Activated T-cell treated with anti-CD3 and anti-CD28 coated beads, Interleukin-2, amount 50 U/mL, for 24 hours (primary cell): ENCODE measurements at places on chromosomes 2 and 18.

- no peaks in the 10 kb centered on the region for H3K27me3 ChIP-seq
- no peaks in the 10 kb centered on the region for H3K36me3 ChIP-seq
- no peak overlapping the region for H3K27ac ChIP-seq
- no peak overlapping the region for H3K4me3 ChIP-seq
- DNase-seq: no peak
Measured at GRCh38 chr18:25453556-25454269, 101.7 kb upstream of the ZNF521 start.

DNA sequence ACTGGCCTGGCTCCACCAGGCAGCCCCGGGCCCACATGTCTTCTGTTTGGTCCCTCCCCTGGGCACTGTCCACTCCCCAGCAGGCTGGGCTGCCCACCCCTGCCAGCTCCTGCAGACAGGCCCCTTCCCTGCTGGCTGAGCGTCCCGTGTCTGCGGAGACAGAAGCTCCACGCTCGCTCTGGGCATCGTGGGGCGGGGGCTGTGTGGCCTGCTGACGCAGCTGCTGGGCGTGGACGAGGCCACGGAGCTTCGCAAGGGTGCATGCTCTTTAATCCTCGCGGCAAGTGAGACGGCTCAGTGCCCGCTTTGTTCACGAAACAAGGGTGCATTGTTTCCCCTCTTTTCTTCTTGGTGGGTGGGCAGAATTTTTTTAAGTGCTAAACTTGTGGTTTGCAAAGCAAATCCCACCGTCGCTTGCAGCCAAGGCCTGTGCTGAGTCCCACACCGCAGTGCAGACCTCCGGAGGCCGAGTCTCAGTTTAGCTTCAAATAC lies 132.8 kb upstream of the CTDP1 start:
- no peaks in the 10 kb centered on the region for H3K4me1 ChIP-seq
- no peak for DNase-seq
- H3K27me3 ChIP-seq: no peaks in the 10 kb centered on the region
- H3K27ac ChIP-seq: no peak overlapping the region

- no peaks in the 10 kb centered on the region for H3K36me3 ChIP-seq
- no peaks in the 10 kb centered on the region for H3K27me3 ChIP-seq
- H3K4me3 ChIP-seq: no peak overlapping the region
- H3K4me1 ChIP-seq: peaks cover 65% of the 10 kb centered on the region
Measured at GRCh38 chr2:227407591-227408151, 19.9 kb upstream of the SCYGR1 start.

DNA sequence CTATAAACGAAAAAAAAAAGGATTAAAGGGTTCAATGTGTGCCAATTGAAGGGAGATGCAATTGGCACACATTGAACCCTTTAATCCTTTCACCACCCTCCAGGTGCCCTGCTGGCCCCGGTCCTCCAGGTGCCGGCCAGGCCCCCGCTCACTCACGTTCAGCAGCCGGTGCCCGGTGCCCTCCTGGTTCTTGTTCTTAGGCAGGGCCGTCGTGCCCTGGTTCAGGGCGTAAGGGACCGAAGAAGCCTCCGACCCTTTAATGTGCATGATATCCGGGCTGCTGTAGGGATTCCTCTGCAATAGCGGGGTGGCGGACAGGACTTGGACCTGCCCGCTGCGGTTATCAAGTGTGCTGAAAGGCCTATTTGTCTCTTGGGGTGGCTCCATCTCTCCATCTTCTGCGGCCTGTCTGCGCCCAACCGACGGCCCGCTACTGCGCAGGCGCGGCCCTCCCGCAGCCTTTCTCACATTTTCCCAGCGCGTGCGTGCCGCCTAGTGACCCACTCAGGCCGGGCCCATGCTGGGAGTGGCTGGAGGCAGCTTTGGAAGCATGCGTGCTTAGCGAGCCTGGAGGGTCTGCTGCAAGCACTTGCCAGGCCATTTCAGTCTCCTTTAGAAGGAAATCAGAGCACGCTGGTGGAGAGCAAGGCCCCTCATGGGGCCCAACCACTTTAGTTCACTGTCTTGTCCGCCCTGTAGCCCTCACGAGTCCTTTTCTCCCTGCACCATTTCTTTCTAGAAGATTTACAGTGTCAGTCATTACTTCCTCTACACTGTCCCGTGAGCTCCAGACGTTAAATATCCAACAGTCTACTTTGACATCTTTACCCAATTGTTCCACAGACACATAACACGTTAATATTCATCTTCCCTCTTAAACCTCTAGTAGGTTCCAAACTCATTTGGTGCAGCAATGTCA lies 24.3 kb downstream of the TMEM237 start:
- no peak for DNase-seq
- no peaks in the 10 kb centered on the region for H3K27me3 ChIP-seq
- H3K4me1 ChIP-seq: no peaks in the 10 kb centered on the region
- H3K36me3 ChIP-seq: no peaks in the 10 kb centered on the region
- no peak overlapping the region for H3K4me3 ChIP-seq

DNA sequence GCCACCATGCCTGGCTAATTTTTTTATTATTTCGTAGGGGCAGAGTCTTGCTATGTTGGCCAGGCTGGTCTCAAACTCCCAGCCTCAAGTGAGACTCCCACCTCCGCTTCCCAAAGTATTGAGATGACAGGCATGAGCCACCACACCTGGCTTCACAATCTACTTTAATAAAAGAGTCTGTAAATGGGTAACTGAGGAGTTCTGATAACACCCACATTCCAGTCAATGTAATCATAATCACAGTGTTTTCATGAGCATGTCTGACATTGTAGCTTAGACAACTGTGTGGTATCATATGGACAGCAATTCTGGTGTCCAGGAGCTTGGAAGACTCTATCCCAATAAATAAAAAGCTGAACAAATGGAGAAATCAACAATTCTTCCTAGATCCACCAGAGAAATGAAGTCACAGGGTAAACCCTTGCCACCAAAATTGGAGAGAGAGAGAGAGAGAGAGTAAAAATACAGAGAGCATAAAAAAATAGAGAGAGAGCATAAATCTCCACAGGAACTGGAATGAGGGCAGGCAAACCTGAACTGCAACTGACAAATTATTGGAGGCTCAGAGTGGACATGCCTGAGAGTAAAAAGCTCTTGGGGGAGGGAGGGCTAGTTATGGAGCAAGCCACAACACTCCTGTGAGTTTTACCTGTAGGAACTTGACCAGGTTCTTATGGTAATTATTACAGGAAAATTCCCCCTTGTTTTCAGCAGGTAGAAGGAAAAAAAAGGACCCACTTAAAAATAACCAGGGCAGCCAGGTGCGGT lies 12.4 kb upstream of the NBEAL1 start:
- H3K4me1 ChIP-seq: no peaks in the 10 kb centered on the region
- no peak overlapping the region for H3K4me3 ChIP-seq
- H3K36me3 ChIP-seq: no peaks in the 10 kb centered on the region
- no peaks in the 10 kb centered on the region for H3K27me3 ChIP-seq
- no peak for DNase-seq

- H3K27ac ChIP-seq: no peak overlapping the region
- no peaks in the 10 kb centered on the region for H3K4me1 ChIP-seq
- DNase-seq: no peak
Measured at GRCh38 chr18:63564561-63564960, 22.4 kb downstream of the SERPINB12 start.

DNA sequence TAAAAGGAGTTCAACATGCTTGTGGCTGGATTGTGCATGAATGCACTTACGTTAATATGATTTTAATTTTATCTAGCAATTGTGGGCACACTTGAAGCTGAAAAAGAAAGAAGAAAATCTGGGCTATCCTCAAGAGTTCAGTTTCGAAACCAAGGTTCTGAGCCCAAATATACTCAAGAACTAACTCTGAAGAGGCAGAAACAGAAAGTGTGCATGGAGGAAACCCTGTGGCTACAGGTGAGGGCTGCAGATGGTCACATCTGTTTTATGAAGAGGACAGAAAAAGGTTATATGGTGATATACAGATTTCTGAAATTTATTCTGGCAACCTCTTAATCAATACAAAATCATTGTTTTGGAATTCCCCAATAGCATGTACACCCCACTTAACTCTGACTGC lies 57.3 kb downstream of the ITGA6 start:
- H3K27me3 ChIP-seq: no peaks in the 10 kb centered on the region
- H3K27ac ChIP-seq: no peak overlapping the region
- peaks cover 55% of the 10 kb centered on the region for H3K4me1 ChIP-seq
- no peak for DNase-seq
- no peak overlapping the region for H3K4me3 ChIP-seq

DNA sequence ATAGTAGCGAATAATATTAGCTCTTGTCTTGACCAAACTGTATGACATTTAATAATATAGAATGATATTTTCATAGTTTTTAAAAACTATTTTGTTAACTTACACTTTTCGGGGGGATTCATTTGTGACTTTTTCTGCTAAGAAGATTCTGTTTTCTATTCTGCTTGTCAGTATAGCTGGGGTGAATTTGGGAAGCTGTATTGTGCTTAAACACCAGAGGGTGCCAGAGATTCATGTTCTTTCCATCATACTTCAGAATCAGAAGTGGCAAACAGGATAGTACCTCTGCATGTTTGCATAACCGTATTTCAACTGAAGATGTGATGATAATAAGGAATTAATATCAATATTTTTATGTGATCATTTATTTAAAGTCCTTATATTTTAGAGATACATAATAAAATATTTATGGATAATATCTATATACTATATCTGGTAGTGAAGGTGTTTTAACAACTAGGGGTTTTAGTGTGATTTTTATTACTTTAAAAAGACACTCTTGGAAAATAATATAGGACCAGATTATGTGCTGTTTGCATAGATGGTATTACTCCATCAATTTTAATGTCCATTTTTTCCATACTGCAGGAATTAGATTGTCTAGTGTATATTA lies 81.0 kb downstream of the TAF4B start:
- H3K4me3 ChIP-seq: no peak overlapping the region
- H3K4me1 ChIP-seq: peaks cover 4% of the 10 kb centered on the region
- no peaks in the 10 kb centered on the region for H3K27me3 ChIP-seq
- peaks cover 26% of the 10 kb centered on the region for H3K36me3 ChIP-seq

DNA sequence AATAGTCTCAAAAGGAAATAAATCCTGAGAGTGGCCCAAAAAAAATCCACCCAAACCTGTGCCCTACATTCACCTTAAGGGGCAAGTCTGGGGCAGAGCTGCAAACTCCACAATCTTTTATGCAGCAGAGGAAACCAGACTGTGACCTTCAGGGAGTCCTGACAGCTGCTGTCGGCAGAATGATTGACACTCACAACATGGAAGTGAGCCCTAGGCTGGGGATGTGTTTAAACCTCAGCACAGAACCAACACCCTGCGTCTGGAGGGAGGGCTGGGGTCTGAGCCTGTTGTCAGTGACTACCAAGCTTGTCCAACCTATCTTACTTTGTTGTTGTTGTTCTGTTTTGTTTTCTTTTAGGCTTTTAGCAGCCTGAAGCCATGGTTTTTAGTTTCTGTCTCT lies 39.6 kb downstream of the CRACDL start:
- no peaks in the 10 kb centered on the region for H3K4me1 ChIP-seq
- H3K27ac ChIP-seq: no peak overlapping the region
